Thoracic aorta (tissue), 2 donors: ENCODE measurements at places on chromosomes 3 and 15.

GRCh38 chr3:159649951-159650350 is 338.7 kb upstream of the IL12A start:
- no peak for DNase-seq

DNA sequence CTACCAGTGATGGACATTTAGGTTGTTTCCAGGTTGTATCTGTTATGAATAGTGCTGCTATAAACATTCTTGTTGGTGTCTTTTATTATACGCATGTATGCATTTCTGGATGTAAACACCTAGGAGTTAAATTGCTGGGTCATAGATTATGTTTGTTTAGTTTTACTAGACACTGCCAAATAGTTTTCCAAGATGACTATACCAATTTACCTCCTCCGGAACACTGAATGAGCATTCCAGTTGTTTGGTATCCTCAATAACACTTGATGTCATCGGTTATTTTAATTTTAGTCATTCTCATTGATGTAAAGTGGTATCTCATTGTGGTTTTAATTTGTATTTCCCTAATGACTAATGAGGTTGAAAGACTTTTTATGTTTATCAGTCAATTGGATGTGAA is 36.6 kb upstream of the ARID3B start:
- no peak for DNase-seq

- DNase-seq = no peak
These were observed 108.3 kb upstream of the MME start for GRCh38 chr3:154971771-154972326.

- no peak for DNase-seq
These were observed 504.6 kb downstream of the FOXP1 start for GRCh38 chr3:71078723-71079525.

DNA sequence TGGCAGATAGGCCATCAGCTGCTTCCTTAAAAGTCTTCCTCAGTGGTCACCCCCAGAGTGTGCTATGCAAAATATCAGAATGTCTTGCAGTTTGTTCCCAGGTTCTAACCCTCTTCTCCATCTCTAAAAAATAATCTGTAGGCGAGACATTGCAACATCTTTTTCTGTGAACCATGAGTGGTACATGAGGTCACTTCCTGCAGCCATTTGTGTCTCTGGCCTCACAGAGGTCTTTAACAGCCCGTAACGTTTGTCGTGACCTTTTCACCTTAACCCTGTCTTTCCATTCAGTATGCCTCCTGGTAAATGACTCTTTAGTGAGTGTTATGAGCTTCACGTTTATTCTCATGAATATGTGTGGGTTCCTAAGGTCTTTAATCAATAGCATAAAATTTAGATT is 145.4 kb downstream of the KLHL25 start:
- no peak for DNase-seq

DNA sequence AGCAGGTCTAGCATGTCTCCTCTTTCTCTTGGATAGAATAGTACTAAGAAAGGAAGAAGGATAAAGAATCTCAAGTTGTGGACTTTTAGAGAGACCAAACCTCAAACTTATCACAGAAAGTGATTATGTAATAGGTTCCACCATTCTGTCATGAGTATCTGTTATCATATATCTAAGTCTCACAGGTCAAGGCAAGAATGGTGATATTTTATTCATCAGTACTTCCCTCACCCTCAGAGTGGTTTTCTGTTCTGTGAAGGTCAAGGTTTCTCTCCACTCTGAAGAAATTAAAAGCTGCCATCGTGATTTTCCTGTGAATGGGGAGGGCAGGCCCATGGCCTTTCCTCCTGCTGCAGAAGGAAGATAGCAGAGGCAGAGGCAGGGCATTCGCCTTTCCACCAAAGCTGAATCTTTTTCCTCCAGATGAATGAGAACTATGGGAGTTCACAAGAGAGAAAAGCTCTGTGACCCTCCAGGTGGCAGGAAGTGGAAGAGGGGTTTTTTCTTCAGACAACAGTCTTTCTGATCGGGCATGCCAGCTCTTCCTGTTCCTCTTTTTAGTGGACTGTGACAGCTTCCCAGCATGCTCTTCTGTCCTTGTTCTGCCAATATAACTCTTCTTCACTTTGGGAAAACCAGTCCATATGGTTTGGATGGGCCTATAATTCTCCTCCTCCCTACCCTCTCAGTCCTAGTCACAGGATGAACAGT is 37.1 kb upstream of the CCK start:
- DNase-seq = no peak

DNA sequence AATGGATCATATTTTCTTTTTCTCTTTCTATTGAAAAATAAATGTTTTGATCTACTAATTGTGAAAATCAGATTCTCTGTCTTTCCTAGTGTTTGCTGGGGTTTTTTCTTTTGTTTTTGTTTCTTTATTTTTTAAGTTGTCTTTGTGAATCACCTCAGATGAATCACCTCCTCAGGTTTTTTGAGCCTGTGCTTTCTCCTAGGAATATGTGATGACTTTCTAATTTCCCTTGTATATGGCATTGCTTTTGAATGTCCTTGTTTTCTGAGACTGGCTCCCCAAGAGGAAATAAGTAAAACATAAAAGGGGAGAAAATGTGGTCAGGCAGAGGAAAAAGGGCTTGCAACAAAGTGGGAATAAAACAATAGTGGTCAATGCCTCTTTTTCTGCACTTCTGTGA is 750.0 kb downstream of the ZPLD1 start:
- DNase-seq = no peak

- no peak for DNase-seq
These were observed 656.2 kb downstream of the GBE1 start for GRCh38 chr3:81105206-81105605.

GRCh38 chr15:68353421-68354135 is 76.0 kb downstream of the FEM1B start:
- DNase-seq = no peak

- DNase-seq = no peak
These were observed 125.4 kb upstream of the MME start for GRCh38 chr3:154954757-154955156.

DNA sequence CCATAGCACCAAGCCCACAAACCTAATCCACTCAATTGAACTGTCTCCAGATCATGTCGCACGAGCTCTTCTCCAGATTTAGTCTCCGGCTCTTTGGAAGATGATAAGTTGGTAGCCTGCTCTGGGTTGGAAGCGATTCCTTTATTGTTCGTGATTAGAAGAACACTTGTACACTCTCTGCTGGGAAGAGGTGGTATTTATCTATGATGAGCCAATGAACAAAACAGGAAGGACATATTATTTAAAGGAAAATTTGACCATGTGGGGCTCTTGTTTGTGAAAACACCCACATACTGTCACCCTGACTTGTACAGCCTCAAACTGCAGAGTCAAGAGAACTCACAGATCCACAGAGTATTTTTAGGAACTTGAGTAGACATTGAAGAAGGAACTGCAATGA is 54.4 kb downstream of the MYZAP start:
- DNase-seq = no peak

GRCh38 chr3:46552538-46552937 is 13.6 kb downstream of the LRRC2 start:
- no peak for DNase-seq

DNA sequence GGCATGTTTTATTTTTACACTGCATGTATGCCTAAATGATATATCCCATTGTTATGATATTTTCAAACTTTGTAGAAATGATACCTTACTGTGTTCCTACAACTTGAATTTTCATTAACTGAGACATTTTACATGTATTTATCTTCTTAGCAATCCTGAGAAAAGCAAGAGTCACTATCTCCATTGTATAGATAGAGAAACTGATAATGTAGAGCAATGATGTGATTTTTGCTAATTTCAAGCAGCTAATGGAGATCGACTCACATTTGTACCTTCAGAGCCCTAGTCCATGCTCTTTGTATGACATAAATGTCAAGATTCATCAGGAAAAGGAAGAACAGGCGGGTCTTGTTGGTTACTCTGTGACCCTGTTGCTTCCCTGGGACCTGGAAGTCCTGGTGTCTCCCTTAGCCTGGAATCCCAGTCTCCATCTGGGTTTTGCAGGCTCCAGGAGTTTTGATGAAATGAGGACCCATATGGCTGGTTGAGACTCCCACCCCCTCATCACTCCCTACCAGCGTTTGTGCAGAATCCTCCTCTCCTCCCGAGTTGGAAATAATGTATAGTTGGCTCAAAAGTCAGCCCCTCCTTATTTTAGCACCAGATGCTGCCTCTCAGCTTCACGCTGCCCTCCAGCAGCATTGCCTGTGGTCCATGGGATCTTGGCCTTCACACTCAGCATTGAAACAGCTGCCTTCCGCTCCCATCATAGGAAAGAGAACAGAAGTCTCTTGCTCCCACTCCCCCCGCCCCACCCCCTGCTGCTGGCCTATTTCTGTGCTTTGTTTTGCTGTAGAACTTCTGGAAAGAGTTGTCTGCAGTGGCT is 67.1 kb downstream of the APBA2 start:
- DNase-seq = no peak

- DNase-seq = no peak
These were observed 26.8 kb downstream of the CMC1 start for GRCh38 chr3:28267984-28268849.

DNA sequence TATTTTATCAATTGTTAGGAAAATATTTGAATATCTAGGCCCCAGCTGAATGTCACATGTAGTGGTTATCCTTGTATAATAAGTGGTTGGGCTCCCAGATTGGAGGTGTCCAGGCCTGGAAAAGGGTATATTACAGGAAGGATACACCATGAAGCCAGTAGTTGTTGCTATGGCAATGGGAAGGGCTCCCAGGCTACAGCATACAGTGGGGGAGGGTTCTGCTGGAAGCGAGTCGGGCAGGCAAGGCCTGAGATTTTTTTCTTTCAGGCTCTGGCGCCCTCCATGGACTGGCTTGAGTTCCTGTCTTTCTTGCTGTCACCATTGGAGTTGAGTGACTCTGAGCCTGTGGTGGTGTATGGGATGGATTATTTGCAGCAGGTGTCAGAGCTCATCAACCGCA is 8.9 kb downstream of the ECE2 start:
- no peak for DNase-seq

DNA sequence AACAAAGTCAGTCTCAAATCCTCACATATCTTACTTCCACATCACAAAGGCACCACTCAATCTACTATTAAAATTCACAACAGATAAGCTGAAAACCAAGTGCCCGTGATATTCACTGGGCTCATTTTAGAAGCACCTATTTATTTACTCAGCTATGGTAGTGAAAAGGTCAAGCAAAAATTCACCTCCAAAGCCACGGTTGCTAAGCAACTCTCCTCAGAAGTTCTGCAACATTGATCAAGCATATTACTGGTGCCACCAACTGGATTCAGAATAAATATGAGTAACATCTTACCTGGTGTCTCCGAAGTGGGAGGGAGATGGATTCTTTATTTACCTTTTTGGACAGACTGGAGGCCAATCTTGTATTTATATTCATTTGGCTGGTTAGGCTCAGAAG is 714.8 kb downstream of the FHIT start:
- DNase-seq = no peak

DNA sequence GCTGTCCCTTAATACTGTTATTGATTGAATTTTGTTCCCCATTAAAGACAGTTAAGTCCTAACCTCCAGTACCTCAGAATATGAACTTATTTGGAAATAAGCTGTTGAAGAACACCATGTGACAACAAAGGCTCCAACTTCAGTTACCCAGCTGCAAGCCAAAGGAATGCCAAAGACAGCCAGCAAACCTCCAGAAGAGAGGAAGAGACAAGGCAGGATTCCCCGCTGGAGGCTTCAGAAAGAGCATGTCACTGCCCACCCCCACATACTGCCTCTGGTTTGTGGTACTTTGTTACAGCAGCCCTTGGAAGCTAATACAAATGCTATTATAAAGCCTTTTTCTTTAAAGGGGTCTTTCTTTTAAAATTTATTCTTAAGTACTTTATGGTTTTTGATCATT is 18.4 kb upstream of the NEK10 start:
- DNase-seq = no peak

- no peak for DNase-seq
These were observed 6.7 kb downstream of the CEMIP start for GRCh38 chr15:80785811-80786354.

DNA sequence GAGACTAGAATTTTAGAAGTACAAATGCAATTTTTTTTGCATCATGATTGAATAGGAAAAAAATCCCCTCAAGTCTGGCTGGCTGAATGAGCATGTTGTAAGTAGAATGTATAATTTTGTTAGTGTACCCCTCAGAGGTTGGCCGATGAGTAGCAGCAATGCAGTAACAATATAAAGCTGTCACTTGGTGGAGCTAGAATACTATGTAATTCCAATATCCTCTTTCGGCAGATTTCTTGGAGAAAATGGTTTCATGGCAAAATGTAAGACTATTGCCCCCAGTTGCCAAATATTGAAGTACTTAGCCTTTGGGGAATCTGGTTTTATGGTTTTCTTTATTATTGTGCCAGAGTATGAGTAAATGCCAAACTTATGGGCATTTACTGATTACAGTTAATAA is 39.8 kb upstream of the SGO1 start:
- no peak for DNase-seq

DNA sequence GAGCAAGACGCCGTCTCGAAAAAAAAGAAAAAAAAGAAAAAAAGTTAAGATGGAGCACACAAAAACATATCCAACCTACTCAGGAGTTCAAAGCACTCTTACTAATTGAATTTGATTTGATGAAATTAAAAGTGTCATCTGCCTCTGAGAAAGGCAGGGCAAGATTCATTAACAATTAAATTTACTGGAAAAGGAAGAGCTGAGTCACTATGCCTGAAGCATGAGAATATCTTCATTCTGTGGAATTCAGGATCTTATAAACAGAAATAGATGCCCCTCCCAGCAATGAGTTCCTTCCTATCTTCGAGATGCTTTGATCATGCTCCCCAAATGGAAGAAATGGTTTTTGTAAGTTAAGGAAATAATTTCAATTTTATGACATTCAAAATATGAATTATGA is 61.0 kb upstream of the ST3GAL6 start:
- no peak for DNase-seq

DNA sequence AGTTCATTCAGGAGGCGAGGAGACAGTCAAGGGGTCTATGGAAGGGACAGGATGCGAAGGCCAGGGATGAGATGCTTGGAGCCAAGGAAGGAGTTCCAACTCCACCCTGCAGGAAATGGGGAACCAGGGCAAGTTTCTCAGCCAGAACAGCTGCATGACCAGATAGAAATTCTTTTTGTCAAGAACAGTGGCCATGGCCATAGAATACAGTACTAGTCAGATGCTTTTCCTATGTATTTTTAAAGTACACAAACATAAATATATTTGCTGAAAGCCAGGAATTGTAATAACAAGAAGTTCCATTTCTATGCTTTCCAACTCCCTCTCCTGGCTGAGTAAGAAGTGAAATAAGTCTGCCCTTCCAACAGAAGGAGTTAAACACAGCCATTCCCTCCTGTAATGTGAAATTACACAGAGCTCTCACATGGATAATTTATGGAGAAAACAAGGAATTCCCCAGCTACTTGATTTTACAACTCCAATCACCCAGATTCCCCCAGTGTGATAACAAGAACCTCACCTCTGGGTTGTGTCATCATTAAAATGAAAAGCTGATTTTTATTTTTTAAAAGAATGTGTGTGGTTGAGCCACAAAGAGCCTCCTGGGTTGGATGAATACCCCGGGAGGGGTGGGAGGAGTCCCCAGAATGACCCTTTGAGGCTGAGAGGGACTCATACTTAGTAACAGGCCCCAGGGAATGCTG is 124.6 kb upstream of the ARHGEF3 start:
- no peak for DNase-seq

GRCh38 chr3:151350656-151351055 is 21.3 kb upstream of the P2RY13 start:
- DNase-seq = no peak

GRCh38 chr3:185843126-185843525 is 18.3 kb upstream of the IGF2BP2 start:
- no peak for DNase-seq

GRCh38 chr15:65870889-65871533 is 1.7 kb downstream of the RAB11A start:
- DNase-seq = no peak
